Stimulated activated CD8-positive, alpha-beta memory T cell treated with anti-CD3 and anti-CD28 coated beads, Interleukin-4, amount 100 ng/mL, for 1 hour (primary cell): ENCODE measurements at places on chromosomes 1 and 21.

DNA sequence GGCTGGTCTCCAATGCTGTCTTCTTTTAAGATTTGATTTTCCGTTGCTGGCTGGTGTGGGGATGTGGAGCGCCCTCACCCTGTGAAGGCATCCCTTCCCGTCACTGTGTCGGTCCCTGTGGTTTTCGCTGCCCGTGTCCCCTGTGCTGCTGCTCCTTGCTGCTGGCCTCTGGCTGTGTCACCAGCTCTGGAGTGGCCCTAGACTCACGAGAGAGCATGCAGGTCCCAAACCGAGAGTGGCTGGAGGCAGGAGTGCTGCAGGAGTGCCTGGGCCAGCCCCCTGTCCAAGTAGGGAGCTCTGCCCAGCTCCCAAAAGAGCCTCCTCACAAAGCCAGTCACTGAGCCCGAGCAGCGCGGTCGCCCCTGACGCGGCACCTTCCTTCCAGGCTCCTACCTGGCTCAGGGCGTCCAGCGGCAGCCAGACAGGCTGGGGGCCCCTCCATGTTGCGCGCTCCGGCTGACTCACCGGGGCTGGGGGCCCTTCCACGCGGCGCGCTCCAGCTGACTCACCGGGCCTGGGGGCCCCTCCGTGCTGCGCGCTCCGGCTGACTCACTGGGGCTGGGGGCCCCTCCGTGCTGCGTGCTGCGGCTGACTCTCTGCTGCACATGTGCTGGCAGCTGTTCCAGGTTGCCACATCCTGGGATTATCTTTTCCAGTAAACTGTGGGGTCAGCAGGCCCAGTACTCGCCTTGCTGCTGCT, 106.7 kb upstream of the COL6A1 start:
- no peak for DNase-seq

GRCh38 chr21:43985690-43986251, 26.3 kb upstream of the TRAPPC10 start:
- no peak for DNase-seq

GRCh38 chr1:16101623-16102022, 28.2 kb upstream of the FAM131C start:
- DNase-seq: no peak

DNA sequence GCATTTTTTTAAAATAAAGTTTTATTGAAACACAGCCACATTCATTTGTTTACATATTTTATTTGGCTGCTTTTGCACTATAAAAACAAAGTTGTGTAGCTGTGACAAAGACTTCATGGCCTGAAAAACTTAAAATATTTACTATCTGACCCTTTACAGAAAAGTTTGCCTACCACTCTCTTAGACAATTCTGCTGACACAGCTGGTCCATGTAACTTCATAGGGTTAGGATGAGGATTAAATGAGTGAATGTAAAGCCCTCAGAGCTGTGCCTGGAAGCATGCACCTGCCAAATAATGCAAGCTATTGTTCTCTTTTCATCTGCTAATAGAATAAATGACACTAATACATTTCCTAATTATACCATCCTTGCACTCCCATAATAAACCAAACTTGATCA, 67.7 kb downstream of the FCRL5 start:
- no peak for DNase-seq

GRCh38 chr1:31102501-31102950, 37.0 kb upstream of the PUM1 start:
- DNase-seq: no peak

DNA sequence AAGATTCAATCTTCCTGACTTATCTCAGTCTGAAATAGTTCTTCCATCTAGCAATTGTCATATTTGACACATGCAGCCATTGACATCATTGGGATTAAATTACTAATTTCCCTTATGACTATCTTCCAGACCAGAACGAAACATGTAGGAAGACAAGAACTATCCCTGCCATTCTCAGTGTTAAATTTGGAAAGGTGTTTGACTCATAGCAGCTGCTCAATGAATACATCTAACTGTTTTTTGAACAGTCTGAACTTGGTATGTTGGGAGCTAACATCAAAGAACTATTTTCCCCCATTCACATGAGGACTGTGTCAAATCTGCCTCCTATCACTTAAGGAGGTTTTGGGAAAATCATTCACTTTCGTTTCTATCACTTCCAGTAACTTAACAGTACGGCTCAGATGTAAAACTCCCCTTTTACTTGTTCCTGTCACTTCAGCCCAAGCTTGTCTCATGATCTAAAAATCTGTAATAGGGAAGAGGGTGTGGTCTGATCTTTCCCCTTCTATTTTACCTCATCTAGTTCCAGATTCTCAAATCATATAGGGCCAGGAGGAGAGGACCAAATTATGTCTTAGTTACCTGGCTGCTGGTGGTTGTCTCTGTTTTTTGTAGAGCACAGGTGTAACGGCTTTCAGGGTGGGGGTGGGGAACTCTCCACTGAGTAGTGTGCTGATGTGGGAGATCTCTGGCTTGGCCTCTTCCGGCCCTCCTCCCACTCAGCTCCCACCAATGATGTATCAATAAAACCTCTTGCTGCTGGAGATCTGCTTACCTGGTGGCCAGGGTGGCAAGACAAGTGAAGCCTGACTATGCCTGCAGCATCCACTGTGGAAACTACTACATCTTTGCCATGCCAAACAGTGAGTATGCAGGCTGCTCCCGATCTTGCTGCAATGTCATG, 26.2 kb upstream of the SLAMF1 start:
- no peak for DNase-seq

GRCh38 chr21:45029298-45029947, 45.0 kb upstream of the ADARB1 start:
- no peak for DNase-seq

DNA sequence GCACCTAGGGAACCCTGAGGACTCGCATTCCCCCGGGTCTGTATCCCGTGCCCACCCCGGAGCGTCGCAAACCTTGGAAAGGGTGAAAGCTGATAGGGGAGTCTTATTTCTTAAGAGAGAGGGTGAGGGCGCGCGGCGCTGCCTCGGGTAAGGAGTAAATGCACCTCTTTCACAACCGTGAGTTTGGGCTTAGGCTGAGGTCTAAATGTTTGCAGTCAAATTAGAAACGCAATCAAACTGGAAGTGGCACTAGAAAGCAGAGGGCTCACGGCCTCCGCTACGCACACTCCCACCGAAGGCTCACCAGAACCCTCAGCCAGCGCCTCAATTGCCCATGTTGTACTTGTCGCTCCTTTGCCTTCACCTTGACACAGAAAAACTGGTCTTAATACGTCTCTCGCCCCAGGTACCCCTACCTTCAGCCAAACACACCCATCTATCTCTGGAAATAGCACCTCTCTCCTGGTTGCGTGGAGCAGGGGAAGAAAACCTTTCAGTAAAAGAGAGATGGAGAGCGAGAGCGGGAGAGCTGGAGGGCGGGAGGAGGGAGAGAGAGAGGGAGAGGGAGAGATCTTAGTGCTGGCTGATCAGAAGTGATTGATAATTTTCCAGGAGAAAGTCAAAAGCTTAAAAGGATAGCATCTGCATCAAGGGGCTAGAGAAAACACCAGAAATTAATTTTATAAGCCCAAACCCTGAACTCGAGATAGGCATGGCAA, 1.7 kb upstream of the HLX start:
- DNase-seq: no peak

DNA sequence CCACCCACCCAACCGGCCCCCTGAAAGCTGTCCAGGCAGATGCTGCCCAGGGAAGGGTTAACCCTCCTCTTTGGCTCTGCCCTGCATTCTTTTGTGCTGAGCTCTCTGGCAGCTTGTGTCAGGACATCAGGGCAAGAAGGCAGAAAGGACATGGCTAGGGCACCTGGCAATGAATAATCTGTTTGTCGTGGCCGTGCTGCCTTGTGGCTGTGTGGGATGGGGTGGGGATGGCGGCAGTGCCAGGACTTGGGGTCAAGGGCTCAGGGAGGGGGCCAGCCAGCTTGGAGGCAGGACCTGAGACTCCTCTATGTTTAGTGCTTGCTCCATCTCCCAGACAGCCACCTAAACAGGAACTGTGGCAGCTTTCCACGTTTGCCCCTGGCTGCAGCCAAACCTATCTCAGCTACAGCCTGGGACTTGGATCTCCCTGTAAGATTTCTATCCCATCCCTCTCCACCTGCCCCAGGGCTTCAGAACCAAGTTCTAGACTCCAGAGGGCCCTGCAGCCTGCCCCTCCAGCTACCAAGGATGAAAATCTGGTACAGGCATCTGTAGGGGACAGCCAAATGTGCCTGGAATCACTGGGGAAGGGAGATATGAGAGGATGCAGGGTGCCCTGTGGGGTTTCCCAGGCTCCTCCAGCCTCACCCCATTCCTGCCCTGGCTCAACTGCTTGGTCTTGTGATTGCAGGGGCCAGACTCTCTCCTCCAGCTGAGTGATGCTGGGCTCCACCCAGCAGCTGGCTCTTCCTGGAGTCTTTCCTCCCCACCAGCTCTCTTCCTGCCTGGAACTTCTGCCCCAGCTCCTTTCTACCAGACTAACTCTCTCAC, 9.6 kb upstream of the GPR37L1 start:
- DNase-seq: no peak

DNA sequence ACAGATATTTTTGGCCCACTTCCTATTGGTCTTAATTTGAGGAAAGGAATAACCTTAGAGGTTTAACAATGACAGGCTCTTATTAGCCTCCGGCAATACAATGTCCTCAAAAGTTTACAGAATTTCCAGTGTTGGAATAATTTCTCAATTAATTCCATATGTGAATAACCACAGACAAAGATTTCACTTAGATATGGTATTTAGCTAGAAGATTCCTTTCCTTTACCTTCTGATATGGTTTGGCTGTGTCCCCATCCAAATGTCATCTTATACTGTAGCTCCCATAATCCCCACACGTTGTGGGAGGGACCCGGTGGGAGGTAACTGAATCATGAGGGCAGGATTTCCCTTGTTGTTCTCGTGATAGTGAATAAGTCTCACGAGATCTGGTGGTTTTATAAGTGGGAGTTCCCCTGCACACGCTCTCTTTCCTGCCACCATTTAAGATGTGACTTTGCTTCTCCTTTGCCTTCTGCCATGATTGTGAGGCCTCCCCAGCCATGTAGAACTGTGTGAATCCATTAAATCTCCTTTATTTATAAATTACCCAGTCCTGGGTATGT, 54.9 kb upstream of the RGS7 start:
- DNase-seq: no peak

GRCh38 chr21:31110430-31110829, 72.2 kb upstream of the KRTAP19-8 start:
- DNase-seq: no peak

DNA sequence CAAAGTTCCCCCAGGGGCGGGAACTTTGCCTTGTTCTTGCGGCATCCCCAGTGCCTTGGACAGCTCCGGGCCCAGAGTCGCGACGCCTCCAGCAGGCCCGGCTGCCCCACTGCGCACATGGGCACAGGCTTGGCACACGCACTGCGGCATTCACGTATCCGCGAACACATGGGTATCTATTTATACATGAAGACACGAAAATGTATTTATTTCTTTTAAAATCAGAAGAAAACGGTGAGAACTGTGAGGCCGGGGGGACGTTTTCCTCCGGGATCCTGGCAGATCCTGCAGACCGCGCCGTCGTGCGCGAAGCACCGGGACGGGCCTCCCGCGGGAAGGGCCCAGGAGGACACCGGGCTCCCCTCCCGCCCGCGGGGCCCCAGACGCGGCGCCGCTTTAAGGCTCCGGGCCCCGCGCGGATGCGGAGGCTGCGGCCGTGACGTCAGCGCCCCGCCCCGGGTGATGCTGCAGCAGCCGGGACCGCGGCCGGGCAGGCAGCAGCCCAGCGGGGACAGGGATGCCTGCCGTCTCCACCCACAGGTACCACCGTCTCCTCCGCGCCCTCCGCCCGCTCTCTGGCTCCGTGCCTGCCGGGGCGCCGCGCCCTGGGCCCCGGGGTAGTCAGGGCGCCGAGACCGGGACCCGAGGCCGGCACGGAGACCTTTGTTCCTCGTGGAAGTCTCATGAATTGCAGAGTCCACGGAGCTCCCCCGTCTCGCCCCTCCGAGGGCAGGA, at the start of gene SLC45A1:
SLC45A1 (plus strand) TSS at position 468 of the 735 bp plus-strand sequence. CDS start 6,216 bp downstream, outside the sequence.
- DNase-seq: peak; percentile 55

DNA sequence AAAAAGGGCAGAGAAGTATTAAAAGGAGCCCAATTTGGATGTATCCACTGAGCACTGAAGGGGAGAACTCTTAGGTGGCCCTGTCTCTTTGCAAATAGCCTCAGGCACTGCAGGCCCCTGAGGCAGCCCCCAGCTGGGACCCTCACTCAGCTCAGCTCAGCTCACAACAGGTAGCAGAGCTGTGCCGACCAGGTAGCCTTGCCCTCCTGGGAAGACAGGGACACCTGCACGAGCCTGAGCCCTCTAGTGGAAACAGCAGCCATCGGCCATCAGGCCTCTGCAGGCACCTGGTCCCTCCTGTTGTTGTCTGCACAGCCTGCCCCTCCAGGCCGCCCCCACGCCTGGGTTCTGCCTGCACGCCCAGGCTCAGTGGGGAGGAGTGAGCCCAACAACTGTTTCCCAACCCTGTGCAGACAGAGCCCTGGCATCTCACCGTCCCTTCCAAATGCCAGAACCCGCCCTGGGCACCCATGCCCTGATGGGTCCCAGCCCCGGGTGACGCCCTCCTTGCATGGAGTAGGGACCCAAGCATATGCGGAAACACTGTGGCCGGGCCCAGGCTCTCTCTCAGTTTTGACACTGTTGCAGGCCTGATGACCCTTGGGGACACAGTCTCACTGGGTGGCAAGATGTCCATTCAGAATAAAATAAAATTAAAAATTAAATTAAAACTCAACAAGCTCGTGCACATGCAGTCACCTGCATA, 60.0 kb upstream of the AJAP1 start:
- no peak for DNase-seq

DNA sequence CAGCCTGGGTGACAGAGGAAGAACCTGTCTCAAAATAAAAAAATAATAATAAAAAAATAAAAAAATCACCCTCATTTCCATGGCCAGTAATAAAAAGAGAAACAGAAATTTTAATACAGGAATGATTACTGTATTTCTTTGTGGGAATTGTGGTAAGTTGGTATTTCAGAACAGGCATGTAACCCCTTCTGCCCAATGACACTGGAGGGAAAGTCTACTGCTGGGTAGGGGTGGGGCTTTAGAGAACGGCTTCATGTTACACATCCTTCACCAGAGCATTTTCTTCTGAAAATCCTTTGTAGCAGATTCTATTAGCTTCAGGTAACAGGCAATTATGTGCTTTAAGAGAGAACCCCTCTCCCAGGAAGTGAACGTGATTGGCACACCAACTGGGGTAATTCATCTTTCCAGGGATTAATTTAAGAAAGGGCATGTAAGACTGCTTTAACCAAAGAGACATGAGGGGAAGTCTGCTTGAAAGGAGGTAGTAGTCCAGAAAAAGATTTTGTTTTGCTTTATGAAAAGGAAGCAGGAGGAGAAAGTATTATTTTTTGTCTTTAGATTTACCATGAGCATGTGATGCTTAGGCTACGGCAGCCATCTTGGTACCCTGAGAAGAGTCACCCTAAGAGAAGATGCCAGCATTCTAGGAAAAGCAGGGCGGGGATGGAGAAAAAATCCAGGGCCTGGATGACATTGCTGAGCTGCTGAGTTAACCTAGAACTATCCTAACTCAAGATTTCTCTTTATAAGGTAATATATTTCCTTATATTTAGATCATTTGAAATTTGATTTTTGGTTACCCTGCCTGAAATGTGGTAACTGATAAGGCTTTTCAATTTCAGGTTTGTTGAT, 57.7 kb upstream of the DPT start:
- DNase-seq: no peak

- no peak for DNase-seq
Observed at GRCh38 chr1:11188381-11188780, 774 bp upstream of the ANGPTL7 start.

GRCh38 chr1:58702261-58703141, 2.6 kb upstream of the MYSM1 start:
- DNase-seq: no peak
